ENCODE measurements at places on chromosomes 5 and 9.

DNA sequence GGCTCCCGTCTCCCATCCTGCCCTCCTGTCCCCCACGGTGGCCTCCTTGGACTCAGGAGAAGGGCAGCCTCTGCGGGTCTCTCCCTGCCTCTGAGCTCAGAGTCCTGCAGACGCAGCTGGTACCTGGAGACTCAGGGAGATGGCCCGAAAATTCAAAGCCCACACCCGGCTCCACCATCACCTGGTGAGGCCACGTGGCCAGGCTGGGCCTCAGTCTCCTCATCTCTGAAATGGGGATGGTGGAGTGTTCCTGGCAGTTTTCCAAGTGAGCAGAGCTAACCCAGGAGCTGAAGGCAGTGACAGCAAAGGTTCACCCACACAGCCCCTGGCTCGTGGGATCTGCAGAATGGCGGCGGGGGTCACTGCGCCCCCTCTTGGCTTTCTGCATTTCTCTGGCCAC lies 62.1 kb upstream of the RXRA start:
- no peak for DNase-seq

GRCh38 chr9:89902450-89903140 lies 297.8 kb downstream of the GADD45G start:
- no peak for DNase-seq

- no peak for DNase-seq
Measured at GRCh38 chr5:155332618-155333017, 319.1 kb downstream of the KIF4B start.

GRCh38 chr5:93343570-93343969 lies 237.4 kb downstream of the NR2F1-AS1 start:
- DNase-seq, result no peak

- no peak for DNase-seq
Measured at GRCh38 chr9:85859765-85860164, 81.2 kb upstream of the NAA35 start.

GRCh38 chr9:113449376-113449775 lies 14.2 kb upstream of the RGS3 start:
- no peak for DNase-seq

DNA sequence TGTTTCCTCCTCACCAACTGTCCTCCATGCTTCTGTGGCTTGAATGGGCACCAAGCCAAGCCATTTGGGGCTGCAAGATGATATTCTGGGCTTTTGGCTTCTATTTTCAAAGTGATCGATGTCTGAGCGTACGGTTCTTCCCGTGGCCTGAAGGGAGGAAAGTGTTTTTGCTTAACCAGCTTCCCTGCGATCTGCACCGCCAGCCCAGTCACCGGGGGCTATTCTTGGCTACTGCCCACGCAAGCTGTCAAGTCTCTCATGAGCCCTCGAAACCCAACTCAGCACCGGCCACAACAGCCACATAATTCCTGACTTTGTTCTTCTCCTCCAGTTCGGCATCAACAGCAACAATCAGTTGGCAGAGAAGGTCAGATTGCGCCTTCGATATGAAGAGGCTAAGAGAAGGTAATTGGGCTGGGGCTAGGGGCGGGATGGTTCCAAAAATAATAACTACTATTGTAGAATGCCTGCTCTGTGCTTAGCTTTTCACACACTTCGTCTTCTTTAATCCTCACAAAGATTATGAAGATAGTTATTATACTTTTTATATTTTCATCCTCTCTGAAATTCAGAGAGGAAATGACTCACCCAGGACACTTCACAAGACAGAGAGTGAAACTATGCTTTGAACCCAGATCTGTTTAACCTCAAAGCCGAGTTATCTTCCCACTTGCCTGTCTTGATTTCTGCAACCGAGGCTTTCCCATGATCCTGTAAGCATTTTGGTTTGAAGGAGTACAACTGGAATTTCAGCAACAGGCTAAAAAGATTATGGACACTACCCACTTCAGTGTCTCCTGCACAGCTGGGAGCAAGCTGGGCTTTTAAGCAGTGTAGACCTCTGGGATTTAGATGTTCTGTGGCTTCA lies 76.4 kb upstream of the RARS1 start:
- DNase-seq, result no peak

DNA sequence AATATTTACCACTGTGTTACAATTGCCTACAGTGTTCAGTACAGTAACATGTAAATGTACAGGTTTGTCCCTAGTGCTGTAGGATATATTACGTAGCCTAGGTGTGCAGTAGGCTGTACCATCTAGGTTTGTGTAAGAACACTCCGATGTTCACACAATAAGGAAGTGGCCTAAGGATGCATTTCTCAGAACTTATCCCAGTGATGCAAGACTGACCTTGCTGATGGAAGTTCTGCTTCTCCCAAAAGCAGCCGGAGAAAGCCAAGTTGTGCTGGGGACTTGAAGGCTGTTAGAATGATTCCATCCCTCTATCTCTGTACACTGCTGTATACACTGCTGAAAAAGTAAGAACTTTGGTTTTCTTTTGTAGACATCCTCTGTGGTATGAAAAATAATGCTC lies 21.6 kb downstream of the NEUROG1 start:
- no peak for DNase-seq

- DNase-seq, result no peak
Measured at GRCh38 chr9:76818271-76818670, 54.0 kb downstream of the PCA3 start.

DNA sequence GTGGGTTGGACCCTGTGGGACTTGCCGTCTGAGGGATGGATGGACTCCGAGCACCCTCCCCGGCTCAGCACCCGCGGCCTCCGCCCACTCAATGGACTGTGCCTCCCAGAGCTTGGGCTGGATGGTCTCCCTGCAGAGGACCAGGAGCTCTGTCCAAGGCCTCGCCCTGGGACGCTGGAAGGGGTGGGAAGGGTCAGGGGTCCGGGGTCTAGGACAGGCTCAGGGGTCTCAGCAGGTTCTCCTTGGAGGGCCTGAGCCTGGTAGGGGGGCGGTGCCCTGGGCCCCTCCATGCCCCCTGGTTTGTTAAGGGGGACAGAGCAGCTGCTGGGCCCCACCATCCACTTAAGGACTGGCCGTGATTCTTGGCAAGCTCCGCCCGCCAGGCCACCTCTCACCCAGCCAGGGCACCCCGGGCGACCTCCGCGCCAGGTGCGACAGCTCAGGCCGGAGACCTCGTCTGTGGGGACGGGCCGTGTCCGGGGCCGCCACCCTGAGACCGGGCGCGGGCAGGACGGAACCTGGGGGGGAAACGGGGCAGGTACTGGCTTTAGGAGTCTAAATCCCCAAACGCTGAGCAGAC lies 29.2 kb downstream of the EXOC3 start:
- DNase-seq, result no peak

DNA sequence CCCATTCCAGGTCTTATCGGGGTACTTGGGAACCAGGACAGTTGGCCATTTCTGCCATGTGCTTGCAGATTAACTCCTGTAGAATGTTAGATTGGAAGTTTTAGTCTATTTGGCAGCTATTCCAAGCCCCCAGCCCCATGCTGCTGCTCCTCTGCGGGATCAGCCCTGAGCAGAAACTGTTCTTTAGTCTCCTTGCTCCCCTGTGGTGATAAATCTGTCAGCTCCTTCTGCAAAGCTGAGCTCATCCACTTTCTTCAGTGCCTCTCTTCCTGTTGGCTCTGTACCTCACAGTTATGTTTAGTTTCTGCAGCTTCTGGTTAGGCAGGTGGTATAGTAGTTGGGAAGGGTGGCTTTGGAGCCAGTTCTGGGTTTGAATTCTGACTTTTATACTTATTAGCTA lies 170.4 kb downstream of the GRIA1 start:
- no peak for DNase-seq

GRCh38 chr5:51138164-51138563 lies 245.1 kb upstream of the ISL1 start:
- no peak for DNase-seq

DNA sequence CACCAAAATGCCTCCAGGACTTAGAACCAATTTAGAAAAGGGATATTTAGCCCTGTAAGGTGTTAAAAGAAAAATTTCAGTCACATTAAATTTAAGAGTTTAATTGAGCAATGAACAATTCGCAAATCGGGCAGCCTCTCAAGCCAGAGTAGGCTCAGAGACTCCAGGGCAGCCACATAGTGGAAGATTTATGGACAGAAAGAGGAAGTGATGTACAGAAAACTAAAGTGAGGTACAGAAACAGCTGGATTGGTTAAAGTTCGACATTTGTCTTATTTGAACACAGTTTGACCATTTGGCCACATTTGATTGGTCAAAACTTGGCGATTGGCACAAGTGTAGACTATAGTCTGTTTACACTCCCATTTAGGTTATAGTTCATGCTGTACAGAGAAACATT lies 525.9 kb upstream of the ZNF608 start:
- no peak for DNase-seq

- DNase-seq, result no peak
Measured at GRCh38 chr9:128222026-128222425, 18.8 kb downstream of the DNM1 start.
